Islet precursor cell (in vitro differentiated cells): ENCODE measurements at places on chromosomes 4 and X.

DNA sequence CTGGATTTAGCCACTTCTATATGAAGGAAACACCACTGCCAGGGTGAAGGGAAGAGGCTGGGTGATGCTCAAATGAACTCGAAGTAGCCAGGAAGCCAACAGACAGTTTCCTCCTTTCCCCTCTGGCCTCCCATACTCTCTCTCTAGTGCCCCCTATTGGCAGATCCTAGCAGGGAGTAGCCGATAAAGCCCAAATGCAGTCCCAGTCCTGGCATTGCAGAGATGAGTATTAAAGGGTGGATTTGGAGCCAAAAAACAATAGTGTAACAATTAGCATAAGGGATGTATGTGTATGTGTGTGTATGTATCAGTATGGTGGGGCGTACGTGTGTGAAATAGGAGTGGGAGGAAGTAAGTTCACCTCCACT is 213.8 kb upstream of the LDB2 start:
- no peak for DNase-seq

- DNase-seq, result no peak
Observed at GRCh38 chr4:34200535-34200934, 2043.8 kb downstream of the ARAP2 start.

GRCh38 chrX:134520860-134521390 is 61.0 kb downstream of the HPRT1 start:
- peak; percentile 75 for DNase-seq

GRCh38 chrX:130637591-130637990 is 235.8 kb downstream of the RBMX2 start:
- no peak for DNase-seq

- DNase-seq, result no peak
Observed at GRCh38 chrX:123983240-123983639, 21.7 kb downstream of the STAG2 start.

GRCh38 chrX:103554687-103555424 is 30.5 kb upstream of the TCEAL4 start:
- DNase-seq, result peak; percentile 80

DNA sequence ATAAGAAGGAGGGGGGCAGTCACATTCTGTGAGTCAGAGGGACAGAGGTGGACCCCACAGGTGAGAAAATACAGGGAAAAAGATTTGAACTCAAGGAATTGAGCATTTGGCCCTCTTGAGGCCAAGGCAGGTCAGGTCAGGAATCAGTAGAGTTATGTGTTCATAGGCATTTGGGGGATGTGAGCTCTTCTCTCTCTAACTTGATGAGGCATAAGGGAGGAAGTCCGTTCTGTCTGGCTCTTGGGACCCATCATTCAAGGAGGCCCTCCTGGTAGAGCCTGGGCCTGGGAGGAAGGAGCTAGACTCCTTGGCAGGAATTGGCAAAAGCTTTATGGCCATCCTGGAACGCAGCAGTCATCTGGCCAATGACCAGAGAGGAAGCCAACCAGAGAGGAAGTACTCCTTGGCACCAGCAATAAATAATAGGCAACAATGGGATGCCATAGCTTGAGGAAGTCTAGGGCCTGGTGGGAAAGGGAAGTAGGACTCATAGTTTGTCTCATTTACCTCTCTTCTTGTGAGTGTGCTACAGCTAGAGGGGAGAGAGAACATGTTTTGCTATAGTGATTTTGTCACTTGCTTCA is 53.0 kb downstream of the MSN start:
- DNase-seq, result no peak

DNA sequence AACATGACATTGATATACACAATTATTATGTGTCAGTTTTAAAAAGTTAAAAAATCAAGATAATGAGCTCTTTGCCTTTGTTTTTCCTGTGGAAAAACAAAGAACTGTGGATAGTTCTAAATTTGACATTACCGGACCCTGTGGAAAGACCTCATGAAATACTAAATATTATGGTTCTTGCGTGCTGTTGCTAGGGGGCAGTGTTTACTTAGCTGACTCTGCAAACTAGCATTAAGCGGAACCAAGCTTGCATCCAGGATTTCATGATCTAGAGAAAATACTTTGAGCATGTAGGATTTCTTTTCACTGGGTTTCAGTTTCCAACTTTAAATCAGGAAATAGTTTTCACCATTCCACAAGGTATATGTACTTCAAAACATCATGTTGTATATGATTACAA is 33.6 kb downstream of the CLCN4 start:
- no peak for DNase-seq

DNA sequence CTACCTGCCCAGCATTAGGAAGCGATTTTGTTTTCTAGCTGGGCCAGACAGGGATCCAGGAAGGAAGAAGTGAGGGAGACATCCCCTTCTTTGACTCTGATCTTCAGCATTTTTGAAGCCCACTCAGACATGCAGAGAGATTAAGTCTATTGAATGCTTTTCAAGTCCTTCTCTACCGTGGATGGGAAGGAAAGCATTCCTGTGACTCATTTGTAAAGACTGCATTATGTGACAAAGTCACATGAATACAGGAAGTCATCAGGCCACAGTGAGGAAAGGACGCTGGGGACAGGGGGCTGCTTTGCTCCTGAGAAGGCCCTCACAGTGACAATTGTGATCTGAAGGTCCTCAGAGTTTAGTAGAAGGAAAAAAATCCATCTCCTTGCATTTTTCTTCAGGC is 67.4 kb upstream of the GBA3 start:
- peak; percentile 71 for DNase-seq
